HAP-1 (cell line): ENCODE measurements at places on chromosomes 1 and 21.

DNA sequence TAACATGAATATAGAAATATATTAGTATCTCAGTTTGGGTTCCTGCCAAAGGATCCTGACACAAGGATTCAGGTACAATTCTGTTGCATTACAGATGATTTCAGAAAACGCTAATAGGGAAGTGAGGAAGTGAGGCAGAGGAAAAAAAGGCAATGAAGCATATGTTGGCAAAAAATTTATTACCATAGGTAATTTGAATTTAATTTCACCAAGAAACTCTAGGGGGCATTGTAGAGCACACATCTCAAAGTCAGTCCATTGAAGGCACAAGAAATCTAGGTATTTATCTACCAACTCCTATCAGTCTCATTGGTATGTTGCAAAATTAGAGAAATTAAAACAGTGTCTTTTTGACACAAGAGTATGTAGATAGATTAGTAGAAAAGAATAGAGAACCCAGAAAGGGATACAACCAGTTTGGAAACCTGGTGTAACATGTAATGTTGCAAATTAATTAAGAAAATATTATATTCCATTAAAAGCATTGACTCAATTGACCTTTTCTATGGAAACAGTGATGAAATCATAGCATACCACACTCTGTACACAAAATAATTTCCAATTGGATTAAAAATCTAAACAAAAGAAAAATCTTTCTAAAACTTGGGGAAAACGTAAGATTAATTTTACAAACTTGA lies 104.9 kb upstream of the SNX7 start:
- no peak for DNase-seq

GRCh38 chr1:68950036-68950435 lies 453.2 kb upstream of the DEPDC1 start:
- DNase-seq, result peak; percentile 94

DNA sequence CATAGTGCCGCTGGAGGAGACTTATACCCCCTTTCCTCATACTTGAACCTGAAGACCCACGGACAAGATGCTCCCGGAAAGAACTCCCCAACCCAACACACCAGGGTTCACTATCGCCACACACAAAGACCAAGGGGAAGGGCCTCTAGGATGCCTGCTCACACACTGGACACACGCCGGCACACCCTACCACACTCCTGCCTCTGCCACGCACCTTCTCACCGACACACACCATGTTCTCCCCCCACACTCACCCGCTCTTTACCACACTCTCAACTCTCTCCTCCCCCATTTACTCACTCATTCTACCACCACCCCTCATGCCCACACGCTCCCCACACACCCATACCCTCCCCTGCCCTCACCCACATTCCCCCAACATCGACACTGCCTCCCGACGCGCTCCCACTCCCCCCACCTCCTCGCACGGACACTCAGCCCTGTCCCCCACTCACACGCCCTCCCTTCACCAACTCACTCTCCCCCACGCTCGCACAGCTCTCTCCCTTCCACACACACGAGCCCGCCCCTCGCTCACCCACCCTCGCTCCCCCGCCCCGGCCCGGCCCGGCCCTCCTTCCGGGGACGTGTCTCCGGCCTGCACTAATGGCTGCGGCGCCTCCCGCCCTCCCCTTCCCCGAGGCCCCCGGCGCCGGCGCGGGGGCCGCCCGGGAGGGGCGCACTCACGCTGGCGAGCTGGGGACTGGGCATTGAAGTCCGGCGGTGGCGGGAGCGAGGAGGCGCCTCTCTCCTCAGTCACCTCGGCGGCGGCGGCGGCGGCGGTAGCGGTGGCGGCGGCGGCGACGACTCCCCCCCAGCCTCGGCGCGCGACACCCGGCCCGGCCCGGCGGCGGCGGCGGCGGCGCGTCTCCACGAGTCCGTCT lies 626 bp downstream of the PTP4A2 start:
- no peak for DNase-seq

DNA sequence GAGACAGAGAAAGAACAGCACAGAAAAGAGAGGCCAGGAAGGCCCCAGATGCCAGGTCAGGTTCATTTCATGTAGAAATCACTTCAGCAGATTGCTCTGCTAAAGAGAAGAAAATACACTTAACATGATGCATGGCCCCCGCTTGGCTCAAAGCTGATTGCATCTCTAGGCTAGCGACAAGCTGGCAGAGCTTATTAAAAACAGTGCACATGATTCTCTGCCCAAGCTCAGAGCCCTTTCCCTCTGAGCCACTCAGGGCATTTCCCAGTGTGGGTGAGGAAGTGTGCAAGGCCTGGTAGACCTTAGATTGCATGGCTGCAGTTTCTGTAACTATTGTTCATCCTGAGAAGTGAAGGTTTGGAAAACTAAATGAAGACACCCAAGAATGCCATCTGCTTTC lies 3.3 kb upstream of the CAPN9 start:
- no peak for DNase-seq

DNA sequence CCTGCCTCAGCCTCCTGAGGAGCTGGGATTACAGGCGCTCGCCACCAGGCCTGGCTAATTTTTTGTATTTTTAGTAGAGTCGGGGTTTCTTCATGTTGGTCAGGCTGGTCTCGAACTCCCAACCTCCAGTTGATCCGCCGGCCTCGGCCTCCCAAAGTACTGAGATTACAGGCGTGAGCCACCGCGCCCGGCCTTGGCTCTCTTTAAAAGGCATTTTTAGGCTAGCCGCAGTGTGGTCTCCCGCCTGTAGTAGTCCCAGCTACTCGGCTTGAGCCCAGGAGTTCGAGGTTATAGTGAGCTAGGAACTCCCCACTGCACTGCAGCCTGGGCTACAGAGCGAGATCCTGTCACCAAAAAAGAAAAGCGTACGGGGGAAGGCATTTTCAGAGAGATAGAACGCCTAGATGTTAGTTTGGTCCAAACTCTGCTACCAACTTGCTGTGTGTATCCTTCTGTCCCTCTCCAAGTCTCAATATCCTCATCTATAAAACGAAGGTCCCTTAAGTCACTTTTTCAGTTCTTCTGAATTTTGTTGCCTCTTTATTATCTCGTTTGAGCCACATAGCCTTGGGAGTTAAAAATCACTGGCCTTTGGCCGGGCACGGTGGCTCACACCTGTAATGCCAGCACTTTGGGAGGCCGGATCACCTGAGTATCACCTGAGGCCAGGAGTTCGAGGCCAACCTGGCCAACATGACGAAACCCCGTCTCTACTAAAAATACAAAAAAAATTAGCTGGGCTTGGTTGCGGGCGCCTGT lies 734 bp downstream of the MED18 start:
- peak; percentile 48 for DNase-seq

- no peak for DNase-seq
These were observed 5.8 kb downstream of the TTC13 start for GRCh38 chr1:230972855-230973271.

DNA sequence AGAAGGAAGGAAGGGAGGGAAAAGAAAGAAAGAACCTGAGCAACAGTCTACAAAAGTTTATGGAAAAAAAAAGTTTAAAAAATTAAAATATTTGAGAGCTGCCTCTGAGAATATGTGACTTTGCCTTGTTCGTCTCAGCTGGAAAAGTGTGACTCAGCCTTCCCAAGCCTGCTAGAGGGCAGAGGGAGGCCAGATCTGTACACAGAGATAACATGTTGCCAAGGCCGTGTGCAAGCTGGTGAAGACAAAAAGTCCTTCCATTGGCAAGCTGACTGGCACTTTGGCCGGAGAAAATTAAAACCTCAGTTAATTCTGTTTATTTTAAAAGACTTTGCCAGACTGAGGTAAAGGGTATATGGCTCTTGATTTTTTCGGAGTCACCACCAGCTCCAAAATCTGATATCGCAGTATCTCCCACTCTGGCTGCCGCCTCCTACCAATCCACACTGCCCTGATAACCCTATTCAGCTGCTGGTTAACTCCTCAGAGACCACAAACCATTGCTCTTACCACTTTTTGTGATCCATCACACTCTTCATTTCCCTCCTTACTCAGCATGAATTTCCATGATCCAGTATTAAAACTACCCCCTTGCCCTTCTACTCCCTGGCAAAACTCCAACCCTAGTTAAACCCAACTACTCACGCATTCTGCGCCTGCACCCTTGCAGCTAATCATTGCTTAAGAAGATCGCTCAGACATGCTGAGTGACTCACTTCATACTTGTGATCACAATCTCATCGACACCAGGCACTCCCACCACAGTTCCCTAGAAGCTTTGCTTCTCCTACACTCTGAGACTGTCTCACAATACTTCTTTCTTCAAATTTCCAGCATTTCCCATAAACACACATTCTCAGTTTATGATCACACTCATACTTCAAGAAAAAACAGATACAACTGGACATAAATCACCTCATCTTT lies 5.7 kb upstream of the PPP1R15B start:
- no peak for DNase-seq

DNA sequence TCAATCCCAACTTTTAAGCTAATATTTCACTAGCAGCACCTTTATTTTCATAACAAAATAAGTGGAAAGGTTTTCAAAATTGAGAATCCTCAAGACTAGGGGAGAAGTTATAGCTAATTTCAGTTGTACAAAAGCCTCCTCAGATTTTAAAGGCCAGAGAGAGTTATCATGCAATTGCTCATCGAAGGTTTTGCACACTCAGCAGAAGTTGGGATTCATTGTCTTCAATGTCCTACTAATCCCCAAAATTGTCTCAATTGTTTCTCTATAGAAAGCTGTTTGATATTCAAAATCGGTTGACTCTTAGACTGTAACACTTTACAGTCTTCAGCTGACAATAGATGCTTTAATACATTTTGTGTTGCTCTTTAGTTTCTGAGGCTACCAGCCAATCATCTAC lies 170.7 kb upstream of the TNR start:
- DNase-seq, result no peak

- no peak for DNase-seq
These were observed 13.2 kb upstream of the SCYL3 start for GRCh38 chr1:169906938-169907337.

GRCh38 chr1:228804640-228805413 lies 69.5 kb downstream of the RHOU start:
- no peak for DNase-seq

GRCh38 chr21:43981151-43981870 lies 30.8 kb upstream of the TRAPPC10 start:
- no peak for DNase-seq

- DNase-seq, result no peak
These were observed 19.8 kb downstream of the NENF start for GRCh38 chr1:212452323-212453155.

GRCh38 chr1:173276922-173277800 lies 70.0 kb upstream of the TNFSF4 start:
- no peak for DNase-seq

GRCh38 chr21:29245104-29245643 lies 53.5 kb upstream of the BACH1 start:
- no peak for DNase-seq

GRCh38 chr1:151529211-151529702 lies 10.9 kb upstream of the TUFT1 start:
- DNase-seq, result no peak

DNA sequence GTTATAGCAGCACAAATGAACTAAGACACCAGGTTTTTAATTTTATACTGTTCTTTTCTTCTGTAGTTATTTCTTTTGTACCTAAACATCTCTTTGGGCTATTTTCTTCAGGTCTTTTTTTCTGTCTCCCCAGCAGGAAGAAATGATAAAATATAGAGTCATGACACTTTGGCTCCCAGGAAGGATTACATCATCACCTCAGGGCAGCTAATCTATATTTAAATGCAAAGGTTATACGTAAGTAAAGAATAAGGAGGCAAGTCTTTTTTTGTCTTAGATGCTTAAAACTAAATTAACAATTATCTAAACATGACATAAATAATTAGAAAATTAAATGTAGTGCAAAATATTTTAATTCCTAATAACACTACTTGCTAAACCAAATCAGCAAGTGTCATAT lies 57.0 kb downstream of the WARS2 start:
- DNase-seq, result no peak

DNA sequence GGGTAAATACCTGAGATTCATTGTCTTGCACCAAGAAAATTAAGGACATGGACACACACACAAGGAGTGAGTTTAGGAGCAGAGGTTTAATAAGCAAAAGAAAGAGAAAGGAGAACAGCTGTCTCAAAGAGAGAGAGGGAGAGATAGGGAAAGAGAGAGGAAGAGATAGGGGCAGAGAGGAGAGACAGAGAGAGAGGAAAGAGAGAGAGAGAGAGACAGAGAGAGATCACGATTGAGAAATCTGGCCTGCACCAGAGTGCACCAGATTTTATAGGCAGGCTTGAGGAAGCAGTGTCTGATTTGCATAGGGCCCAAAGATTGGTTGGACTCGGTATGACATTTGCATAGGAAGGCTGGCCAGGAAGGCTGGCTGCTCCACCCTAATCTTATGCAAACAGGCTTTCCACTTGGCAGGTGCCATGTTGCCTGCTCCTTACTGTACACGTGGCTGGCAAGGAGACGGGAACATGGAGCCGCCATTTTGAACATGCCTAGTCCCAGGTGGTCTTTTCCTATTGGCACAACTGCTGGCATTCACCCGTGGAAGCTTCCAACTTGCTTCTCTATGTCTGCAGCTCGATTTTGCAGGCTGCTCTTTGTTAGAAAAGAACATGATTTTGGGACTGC lies 419.9 kb downstream of the ZP4 start:
- peak; percentile 49 for DNase-seq

- no peak for DNase-seq
These were observed 42.9 kb upstream of the PLA2G2C start for GRCh38 chr1:20229171-20229570.

GRCh38 chr21:15688809-15689208 lies 41.0 kb upstream of the USP25 start:
- no peak for DNase-seq

DNA sequence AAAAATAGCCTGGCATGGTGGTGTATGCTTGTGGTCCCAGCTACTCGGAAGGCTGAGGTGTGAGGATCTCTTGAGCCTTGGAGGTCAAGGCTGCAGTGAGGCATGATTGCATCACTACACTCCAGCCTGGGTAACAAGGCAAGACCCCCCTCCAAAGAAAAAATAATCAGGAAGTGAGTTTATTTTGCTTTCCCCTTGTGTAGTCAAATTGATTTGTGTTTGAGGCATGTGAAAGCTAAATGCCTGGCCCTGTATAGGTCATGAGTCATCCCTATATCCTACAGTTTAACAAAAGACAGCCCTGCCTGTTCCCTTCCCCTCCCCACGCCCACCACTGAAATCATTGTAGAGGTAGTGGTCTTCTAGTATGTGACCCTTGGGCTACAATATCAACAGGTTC lies 241.4 kb upstream of the JUN start:
- no peak for DNase-seq

- peak; percentile 96 for DNase-seq
These were observed 7.6 kb upstream of the IL22RA1 start for GRCh38 chr1:24150234-24151174.

DNA sequence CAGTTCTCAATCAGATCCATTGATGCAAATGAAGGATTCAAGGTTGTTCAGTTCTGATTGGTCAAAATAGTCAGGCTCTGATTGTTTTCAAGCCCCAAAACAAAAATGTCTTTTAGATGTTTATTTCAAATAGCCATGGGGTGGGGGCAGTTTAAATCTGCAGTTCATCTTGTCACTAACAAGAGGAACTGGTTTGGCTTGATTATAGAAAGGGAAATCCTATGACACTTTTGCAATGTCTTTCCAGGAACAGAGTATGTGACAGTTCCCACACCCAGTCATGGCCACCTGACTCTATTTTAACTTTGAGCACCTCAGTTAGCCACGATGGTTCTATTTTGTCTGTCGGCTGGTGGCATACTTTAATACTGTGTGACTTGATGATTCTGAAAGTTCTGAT lies 1544.1 kb downstream of the PLA2G4A start:
- no peak for DNase-seq

GRCh38 chr1:38430949-38431348 lies 384.4 kb upstream of the POU3F1 start:
- DNase-seq, result no peak
